ENCODE measurements at places on chromosomes 16 and 17.

DNA sequence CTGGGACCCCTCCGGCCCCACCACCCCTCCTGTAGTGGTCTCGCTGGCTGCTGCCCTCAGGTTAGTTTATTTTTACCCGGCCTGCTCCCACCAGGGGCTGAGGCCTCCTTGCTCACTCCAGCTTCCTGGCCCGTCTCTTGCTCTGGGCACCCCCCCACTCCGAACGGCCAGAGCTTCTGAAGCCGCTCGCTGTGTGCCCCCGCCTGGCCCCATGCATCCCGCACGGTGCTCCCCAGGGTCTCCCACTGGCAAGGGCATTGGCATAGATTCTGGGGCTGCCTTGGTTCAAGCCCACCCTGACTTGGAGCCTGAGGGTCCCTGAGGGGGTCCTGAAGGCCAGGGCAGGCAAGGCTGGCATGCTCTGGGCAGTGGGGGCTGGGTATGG is 186.4 kb downstream of the SEC14L1 start:
- no peak for DNase-seq

DNA sequence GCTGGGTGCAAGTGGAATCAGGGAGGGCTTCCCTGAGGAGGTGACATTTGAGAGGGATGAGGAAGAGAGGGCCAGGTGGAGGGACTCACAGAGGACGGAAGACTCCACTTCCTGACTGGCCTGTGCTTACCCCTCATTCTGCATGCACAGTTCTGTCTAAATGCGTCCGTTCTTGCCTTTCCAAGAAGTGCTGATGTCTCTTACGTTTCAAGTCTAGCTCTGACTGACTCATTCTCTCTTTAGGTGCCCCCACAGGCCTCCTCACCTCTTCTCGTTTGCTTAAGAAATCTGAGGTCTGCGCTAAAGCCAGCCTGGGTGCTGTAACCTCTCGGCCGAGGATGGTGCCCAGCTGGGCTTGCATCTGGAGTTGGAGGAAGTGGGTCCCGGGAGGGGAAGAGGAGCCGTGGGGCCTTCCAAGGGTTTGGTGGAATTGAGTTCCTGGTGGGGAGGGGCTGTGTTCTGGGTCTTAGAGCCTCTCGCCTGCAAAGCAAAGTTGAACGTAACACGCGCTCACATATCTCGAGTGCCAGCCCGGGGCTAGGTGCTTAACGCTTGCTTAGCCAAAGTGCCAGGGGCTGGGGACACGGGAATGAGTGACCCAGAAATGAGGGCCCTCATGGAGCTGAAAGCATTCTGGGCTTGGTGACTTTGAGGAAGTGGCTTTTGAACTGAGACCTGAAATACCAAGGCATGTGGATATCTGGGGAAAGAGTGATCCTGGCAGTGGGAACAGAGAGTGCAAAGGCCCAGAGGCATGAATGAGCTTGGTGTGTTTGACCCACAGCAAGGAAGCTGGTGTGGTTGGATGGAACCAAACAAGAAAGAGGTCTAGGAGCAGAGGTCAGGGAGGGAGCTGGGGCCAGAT is 4.8 kb downstream of the IL4R start:
- peak; percentile 63 for DNase-seq

GRCh38 chr17:30369995-30370394 is 8.7 kb upstream of the CPD start:
- no peak for DNase-seq

- no peak for DNase-seq
Observed at GRCh38 chr16:15830832-15831451, 25.9 kb downstream of the MYH11 start.

Data from CD4-positive, alpha-beta T cell treated with Interferon alpha-2 for 1 hour (primary cell).